ENCODE measurements at places on chromosomes 5 and 9.

GRCh38 chr9:71271602-71272001 is 150.2 kb upstream of the TRPM3 start:
- no peak for DNase-seq

DNA sequence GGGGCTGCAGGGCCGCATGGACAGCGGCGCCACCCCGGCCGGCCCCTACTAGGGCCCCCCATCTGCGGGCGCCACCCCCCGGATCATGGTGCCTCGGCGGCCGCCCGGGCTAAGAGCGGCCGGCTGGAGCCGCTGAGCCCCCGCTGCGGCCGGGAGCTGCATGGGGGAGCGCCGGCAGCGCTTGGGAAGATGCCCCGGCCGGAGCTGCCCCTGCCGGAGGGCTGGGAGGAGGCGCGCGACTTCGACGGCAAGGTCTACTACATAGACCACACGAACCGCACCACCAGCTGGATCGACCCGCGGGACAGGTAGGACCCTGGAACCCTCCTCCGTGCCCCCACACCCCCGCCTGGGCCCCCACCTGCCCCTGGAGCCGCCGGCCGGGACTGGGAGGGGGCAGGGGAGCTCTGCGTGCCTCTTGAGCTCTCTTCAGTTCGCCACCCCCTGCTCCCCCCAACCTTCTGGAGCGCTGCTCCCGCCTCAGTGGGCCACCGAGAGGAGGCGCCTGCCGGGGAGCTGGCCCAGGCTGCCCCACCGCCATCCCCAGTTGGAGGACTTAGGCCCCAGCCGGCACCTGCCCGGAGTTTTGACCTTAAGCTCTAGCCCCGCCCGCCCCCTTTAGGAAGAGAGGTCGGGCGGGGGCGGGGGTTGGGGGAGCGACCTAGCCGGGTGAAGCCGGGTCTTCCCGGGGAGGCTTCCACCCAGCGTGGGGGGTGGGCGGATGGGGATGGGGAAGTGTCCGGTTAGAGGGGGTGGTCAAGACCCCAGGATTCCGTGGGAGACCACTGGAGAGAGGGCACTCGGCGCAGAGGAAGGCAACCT is 730 bp downstream of the WWC1 start:
- no peak for DNase-seq

DNA sequence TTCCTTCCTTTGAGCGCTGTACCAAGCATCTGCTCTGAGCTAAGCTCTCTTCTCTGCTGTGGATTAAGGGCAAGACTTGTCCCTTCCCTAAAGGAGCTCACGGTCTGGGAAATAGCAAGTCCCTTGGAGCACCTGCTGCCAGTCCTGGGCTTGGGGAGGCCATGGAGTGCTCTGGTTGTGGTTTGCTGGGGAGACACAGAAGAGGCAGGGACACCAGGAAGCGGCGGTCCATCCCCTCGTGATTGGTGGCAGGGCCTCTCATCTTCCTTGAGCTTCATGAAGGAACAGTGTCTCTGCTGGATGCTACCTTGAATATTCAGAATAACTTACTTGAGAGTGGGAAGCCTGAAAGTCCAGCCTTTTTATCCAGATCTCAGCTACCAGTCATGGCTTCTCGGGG is 35.3 kb downstream of the COL5A1 start:
- DNase-seq: no peak

DNA sequence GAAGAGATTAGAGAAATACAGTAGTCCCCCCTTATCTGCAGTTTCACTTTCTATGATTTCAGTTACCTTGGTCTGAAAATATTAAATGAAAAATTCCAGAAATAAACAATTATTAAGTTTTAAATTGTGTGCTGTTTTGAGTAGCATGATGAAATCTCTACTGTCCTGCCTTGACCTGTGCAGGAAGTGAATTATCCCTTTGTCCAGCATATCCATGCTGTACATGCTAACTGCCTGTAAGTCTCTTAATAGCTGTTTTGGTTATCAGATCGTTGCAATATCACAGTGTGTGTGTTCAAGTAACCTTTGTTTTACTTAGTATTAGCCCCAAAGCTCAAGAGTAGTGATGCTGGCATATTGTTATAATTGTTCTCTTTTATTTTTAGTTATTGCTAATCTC is 11.2 kb upstream of the JAK2 start:
- no peak for DNase-seq

DNA sequence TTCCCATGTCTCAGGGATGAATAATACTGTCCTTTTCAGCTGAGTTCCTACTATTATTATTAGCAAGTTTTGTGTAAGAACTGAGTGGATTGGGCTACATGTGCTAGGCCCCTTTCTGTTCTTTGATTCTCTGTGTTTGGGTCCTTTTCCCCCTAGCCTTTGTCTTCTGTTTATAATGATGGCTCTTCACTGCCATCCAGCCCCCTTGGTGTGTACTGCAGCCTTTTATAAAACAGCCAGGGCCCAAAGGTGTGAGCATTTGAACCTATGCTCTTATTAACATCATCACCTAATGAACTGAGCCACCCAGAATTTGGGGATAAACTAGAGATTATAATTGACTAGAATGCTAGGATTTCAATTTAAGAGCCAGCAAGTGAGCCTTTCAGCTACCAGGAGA is 52.6 kb downstream of the PLAC8L1 start:
- DNase-seq: no peak

GRCh38 chr5:161547406-161547737 is 847 bp upstream of the GABRB2 start:
- DNase-seq: no peak

- DNase-seq: no peak
Observed at GRCh38 chr5:138536665-138537315, 6.2 kb downstream of the ETF1 start.

DNA sequence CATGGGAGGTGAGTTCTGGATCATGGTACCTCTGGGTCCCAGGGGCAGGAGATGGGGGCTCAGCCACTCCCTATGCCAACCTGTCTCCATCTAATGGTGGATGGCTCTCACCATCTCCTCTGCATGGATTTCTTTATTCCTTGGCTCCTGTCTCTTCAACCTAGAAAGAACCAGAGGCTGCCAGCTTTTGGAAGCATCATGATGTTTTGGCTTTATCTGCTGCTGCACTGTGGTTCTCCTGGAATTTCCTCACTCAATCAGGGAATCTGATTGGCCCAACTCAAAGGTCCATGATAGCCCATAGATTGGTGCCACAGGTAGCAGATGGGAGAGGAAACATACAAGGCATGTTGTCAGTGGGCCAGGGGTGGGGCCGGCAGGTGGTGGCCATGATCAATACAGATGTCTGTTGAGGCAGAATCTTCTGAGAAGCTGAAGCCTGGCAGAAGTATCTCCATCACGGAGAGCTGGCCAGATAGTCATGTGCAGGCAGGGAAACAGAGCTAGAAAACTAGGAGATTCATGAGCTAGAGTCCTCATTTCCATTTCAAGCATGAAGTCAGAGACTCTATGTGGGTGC is 158.2 kb downstream of the MACROH2A1 start:
- DNase-seq: no peak

- DNase-seq: no peak
Observed at GRCh38 chr5:3311433-3311832, 284.2 kb upstream of the IRX1 start.

- DNase-seq: no peak
Observed at GRCh38 chr9:27362447-27363210, 65.7 kb upstream of the EQTN start.

DNA sequence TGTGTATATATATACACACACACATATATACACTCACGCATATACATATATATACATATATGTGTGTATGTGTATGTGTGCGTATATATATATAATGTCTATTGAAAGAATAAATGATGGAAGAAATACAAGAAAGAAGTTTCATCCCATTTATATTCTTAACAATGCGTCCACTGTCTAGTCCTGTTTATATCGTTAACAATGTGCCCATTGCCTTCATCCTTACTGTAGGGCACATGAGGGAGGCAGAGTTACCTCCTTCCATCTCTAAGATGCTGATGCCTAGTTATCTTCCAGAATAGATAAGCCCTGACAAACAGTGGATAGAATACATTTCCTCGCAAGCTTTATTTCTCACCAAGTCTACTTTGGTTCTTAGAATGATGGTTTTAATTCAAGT is 389.8 kb upstream of the SEMA6A start:
- no peak for DNase-seq
